Fibroblast of skin of scalp (primary cell): ENCODE measurements at places on chromosomes 6 and 20.

- peak; percentile 71 for DNase-seq
These were observed 4.6 kb upstream of the SOX18 start for GRCh38 chr20:64053841-64054661.

- no peak for DNase-seq
These were observed 92.0 kb downstream of the TTLL2 start for GRCh38 chr6:167416676-167417430.

DNA sequence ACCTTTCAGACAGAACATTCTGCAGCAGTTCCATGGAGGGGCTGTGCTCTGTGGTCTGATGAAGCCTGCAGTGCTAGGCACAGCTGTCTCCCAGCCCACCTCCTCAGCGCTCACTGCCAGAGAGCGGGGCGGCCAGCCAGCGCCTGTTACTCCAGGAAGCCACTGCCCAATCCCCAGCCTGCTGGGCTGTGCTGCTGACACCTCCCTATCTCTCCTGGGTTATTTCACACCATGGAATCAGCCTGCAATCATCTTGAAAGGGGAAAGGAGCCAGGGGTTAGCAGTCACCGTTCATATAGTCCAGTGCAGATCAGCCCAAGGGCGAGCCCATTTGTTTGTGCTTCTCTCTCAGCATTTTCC lies 46.3 kb upstream of the NHSL1 start:
- peak; percentile 77 for DNase-seq

DNA sequence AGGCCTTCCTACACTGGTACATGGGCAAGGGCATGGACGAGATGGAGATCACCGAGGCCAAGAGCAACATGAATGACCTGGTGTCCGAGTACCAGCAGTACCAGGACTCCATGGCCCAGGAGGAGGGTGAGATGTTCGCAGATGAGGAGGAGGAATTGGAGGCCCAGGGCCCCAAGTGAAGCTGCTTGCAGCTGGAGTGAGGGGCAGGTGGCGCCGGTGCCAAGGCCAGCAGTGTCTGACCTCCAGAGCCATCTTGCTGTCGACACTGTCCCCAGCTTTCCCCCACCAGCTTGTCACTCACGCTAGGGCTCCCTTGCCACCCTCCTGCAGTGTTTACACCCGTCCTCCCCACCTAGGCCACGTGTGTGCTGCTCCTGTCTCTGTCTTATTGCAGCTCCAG lies 12.2 kb downstream of the GABRR2 start:
- DNase-seq = no peak
